ENCODE measurements at places on chromosomes 12 and 14. TPM values are rescaled to one million over a fixed set of nuclear protein-coding genes. Genes with fewer than 3 reads are reported as not detected.

The KERA gene
- not detected for total RNA-seq

The PRR4 gene
- total RNA-seq, result 1.3 TPM

The DBX2 gene
- not detected for total RNA-seq

GRCh38 chr14:22500954-22501726, 87.9 kb downstream of the DAD1 start:
- peak; percentile 64 for DNase-seq

- DNase-seq, result no peak
These were observed 41.6 kb upstream of the PYGL start for GRCh38 chr14:50985859-50986331.
